ENCODE measurements at places on chromosomes 7 and 10.

DNA sequence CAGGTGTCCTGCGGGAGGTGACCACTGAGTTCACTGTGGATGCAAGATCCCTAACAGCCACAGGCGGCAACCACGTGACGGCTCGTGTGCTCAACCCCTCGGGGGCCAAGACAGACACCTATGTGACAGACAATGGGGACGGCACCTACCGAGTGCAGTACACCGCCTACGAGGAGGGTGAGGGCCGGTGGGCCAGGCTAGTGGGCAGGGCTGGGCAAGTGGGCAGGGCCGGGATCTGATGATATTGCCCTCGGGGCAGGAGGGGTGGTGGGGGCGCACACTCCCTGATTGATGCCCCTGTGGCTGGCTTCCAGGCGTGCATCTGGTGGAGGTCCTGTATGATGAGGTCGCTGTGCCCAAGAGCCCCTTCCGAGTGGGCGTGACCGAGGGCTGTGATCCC, 15.8 kb downstream of the FLNC start:
- DNase-seq: no peak

GRCh38 chr7:44759246-44759645, 10.6 kb downstream of the ZMIZ2 start:
- DNase-seq: no peak

- DNase-seq: no peak
Observed at GRCh38 chr7:36227223-36227622, 74.2 kb downstream of the EEPD1 start.

- no peak for DNase-seq
Observed at GRCh38 chr10:7157091-7157490, 253.7 kb downstream of the SFMBT2 start.

GRCh38 chr7:78099715-78100394, 301.3 kb downstream of the PHTF2 start:
- DNase-seq: no peak

DNA sequence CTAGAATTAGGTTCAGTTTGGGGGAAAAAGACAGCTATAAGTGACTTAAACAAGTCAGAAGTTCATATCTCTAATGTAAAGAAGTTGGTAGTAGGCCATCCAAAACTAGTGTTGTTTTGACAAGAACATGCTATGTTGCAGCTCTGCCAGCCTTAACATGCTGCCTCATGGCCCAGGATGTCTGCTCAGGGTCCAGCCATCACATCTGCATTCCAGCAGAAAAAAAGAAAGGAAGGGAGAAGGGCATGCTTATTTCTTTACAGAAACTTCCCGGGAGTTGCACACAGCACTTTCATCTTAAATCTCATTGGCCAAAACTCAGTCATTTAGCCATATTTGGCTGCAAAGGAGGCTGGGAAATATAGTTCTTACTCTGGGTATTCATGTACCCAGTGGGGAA, 400.4 kb upstream of the PODXL start:
- DNase-seq: no peak

DNA sequence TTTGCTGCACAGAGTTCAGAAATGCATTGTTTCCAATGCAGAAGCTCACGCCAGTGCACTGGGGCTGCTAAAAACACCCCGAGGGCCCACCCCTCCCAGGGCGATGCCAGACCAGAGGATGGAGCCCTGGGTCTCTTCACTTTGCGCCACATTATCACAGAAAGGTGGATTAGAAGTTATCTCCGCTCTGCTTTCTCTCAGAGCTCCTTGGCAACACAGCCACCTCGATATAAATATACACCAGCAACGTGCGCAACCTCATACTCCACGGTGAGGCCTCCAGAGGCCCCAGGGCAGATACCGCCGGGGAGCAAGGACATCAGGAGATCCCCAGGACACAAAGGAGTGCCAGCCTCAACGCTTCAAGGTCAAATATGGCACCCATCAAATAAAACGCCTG, 121.0 kb upstream of the TBX20 start:
- DNase-seq: no peak

- peak; percentile 18 for DNase-seq
Observed at GRCh38 chr7:142391191-142391992, 133.5 kb upstream of the PRSS58 start.

DNA sequence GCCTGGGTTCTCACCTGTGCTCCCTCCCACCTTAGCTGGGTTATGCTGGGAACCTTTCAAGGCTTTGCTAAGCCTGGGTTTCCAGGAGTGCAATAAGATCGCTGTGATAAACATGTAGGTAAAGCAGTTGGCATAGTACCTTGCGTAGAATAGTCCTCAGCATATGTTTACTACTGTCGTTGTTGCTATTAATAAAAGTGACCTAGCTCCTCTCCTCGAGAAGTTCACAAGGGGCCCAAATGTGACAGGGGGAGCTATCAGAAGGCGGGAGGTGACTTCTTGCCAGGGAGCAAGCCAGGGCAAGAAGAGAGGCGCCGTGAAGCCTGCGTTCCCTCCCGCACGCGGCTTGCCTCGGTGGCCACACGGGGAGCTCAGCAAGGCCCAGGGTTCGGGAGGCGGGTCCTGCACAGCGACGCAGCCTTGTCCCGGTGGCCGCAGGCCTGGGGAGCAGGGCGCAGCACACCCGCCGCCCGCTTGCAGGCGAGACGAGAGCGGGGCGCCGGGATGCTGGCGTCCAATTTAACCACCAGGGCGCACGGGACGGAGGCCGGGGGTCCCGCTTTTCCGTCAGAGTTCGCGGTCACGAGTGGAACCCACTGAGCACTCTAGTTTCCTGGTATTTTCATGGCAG, 106.2 kb downstream of the SNX10 start:
- no peak for DNase-seq

GRCh38 chr10:6327961-6328698, 125.4 kb downstream of the PFKFB3 start:
- DNase-seq: no peak

DNA sequence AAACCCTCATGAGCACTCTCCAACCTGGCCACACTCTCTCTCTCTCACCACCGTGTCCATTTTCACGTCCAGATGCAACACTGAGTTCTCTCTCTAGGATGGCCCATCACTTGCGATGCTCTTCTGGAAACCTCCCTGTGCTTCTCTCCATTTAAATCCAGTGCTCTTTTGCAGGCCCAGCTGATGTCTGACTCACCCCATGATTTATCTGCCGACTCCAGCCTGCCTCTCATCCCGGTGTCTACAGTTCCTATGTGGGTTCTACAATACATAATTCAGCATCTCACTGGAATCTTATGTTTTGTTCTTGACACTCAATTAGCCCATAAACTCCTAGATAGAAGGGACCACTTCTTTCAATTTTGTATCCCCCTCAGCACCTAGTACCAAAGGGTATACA, 5.0 kb downstream of the TPK1 start:
- no peak for DNase-seq

DNA sequence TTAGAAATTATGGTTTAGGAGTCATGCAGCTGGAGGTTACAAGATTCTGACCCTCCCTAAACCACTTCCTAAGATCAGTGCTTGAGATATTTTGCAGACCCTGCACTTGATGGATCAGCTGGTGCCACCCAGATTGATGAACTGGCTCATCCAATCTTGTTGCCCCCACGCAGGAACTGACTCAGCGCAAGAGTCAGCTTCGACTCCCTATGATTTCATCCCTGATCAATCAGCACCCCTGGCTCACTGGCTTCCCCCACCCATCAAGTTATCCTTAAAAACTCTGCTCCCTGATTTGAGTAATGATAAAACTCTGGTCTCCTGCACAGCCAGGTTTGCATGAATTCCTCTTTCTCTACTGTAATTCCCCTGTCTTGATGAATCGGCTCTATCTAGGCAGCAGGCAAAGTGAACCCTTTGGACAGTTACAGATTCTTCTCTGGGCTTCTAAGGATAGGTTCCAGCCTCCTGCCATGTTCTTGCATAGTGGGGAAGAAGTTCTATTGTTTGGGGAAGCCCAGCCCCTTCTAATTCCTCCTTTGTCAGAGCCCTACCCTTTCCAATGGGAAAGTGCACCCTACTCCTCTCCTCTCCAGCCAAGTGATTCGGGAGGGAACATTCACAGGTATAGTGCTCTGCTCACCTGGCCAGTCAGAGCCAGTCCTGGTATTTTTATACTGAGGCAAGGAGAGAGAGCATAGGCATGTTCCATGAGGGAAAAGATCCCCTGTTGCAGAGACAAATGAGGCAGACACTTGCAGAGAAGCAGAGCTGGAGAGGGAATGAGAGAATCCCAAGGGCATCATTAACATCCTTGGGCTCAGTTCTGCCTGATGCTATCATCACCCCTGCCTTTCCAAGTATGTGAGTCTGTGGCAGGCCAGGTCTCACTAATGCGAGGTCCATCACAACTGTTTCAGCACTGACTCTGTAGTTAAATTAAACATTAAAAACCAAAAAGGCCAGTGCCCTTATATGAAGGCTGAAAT, 224.4 kb upstream of the GALNT17 start:
- DNase-seq: no peak
